ENCODE measurements at places on chromosomes 13 and 19. TPM values are rescaled to one million over a fixed set of nuclear protein-coding genes. Genes with fewer than 3 reads are reported as not detected.

DNA sequence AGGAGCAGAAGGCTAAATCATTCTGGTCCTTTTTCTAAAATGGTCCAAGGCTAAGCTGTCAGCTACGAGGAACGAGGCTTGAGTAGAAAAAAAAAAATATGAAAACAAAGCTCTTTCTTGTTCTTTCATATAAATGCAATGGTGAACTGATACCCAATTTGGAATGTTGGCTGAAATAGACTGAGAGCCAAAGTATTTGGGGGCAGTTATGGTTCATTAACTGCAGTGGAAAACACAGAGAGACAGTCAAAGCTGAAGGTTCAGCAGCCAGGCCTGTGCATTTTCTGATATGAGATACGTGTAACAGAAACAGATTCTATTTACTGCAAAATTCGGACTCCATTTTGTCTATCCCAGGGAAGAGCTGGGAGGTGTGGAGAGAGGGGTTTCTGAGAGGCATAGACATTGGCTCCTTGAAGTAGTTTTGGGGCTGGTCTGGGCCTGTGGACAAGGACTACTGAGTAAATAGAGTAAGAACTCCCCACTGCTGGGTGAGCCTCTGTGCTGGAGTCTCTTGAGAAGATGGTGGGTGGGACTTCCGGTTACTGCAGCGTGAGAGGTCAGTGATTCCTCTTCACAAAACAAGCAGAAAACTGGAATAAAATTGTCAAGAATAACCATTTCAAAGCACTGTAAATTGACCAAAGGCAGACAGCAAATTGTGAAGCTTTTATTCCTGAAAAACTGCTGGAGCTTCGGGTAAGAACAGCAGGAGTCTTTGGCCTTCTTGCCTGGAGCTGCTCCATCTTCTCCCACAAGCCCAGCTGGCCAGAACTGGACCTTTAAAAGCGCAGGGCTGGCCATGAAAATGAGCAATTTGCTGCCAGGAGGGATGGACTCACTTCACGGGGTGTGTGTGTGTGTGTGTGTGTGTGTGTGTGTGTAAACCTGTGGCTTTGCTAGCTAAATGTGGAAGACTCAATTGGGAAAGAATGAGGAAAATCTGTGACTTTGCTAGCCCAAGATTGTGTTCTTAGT, 43.1 kb upstream of the CNMD start:
- DNase-seq = peak; percentile 47

DNA sequence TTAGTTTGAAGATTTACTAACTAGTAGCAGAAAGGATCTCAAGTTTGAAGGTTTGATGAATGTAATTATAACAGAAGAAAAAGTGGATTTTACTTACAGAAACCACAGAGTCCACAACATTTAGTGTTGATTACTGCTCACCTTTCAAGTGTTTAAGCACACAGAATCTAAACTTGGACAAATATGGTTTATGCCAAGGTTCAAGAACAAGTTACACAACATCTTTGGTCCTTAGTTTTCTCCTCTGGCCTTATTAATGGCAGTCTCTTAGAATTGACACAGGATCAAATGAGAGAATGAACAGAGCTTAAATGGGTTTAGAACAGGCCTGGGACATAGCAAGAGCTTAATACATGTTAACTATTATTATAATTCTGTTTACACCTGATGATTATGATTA, 133.0 kb downstream of the RBM26 start:
- DNase-seq = no peak

DNA sequence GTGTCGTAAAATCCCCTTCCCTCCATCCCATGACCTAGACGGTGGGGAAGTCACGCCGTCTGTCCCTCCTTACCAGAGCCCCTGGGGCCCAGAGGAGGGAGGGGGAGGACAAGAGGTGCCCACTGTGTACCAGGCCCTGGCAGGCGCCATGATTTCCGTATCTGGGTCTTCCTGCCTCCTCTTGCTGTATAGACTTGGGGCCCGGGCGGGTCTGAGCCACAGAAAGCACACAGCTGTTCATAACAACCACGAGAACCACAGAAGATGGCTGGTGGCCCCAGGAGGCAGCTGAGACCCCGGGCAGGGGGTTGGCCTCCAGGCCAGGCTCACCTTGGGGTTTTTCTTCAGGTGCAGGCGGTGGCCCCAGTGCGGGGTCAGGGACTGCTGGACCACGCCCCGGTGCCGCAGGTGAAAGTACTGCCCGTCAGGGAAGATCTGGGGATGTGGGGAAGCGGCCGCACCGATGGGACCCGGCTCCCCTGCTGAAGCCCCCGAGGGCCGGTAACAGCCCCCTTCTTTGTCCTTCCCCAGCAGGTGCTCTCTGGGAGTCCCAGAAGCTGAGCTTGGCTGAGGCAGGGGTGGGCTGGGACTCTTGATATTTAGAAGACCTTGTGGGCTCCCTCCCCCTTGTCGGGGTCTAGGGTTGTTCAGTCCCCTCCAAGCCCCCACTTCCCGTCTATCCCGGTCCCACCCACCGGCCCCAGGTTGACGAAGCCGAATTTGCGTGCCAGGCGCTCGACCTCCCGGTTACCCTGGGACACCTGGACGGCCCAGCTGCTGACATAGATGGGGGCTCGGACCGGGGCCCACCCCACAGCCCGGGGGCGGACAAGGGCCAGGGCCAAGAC, 463 bp downstream of the PCSK4 start:
- DNase-seq = peak; percentile 50

DNA sequence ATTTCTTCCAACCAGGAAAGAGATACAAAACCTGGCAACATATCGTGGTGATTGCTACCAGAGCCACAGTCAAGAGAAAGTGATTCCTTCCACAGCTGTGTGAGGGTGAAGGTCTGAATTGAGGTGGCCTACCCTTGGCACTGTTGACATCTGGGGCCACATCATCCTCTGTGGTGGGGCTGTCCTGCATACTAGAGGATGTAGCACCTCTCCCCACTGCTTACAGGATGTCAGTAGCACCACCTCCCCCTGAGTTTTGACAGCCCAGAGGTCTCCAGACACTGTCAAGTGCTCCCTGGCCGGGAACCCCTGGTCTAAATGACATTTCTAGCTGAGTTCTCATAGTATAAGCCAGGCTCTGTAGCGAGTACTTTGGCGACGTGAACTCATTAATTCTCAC, 15.5 kb downstream of the PTGER1 start:
- DNase-seq = no peak

DNA sequence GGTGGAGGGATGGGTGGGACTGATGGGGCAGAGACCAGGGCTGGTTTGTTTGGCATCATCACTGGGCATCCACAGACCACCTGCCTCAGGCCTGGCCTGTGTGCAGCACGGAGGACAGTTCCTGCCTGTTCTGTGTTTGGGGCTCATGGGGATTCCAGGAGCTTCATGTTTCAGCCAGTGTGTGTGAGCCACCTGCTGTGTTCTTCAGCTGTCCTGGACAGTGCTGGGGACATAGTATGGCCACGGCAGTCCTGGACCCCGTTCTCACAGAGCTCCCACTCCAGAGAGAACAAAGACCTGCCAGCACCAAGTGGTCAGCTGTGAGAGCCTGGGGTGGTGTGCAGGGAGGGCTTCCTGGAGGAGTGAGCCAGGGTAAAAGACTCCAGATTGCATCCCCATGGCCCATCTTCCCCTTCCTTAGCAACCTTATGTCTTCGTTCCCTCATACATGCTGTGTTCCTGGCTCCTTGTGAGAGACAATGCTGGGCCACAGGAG, 2.0 kb upstream of the CCDC97 start:
- DNase-seq = peak; percentile 79

GRCh38 chr13:107866941-107867623, 348.3 kb downstream of the LIG4 start:
- no peak for DNase-seq

DNA sequence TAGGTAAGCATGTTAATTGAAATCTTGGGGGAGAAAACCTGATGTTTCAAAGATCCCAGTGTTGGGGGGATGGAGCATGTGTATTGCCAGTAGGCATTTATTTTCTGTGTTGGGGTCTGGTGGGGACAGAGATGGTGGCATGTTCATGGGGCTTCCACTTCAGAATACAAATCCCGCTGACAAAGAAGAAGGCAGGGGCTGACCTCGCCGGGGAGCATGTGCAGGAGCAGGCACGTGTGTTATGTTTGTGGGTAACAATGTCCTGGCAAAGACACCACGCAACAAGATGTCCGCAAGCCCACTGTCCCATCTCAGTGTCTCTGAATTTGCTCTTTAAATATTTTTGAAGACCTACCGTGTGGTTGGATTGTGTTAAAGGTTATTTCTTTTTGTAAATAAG, 164.5 kb downstream of the TEX29 start:
- DNase-seq = no peak

DNA sequence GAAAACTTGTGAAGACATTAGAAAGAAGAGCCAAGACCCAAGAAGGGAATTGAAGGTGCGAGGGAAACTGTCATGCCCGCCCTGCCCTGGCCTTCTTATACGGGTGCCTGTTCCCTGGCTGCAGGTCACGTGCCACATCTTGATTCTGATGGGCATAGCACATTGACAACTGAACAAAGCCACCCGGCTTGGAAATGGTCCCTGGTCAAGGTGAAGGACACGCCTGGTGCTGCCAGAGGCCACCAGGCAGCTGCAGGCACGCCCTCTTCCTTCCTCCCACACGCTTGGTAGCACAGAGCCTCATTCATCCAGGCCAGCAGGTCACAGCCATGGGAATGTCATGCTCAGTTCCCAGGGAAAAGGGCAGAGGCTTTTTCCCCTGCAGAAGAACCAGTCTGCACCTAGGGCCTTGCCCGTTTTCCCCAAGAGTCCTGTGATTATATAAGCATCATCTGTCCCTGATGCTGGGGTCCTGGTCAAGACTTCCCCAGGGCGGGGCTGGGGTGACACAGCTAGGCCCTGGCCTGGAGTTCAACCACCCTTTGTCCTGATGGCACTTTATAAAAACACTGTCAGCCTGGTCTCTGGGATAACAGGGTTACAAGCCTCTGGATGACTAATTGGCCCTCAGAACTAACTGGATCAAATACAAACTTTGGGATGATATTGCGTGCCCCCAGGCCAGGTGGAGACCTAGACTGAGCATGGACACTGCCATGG, 56.0 kb downstream of the CDADC1 start:
- DNase-seq = peak; percentile 39

DNA sequence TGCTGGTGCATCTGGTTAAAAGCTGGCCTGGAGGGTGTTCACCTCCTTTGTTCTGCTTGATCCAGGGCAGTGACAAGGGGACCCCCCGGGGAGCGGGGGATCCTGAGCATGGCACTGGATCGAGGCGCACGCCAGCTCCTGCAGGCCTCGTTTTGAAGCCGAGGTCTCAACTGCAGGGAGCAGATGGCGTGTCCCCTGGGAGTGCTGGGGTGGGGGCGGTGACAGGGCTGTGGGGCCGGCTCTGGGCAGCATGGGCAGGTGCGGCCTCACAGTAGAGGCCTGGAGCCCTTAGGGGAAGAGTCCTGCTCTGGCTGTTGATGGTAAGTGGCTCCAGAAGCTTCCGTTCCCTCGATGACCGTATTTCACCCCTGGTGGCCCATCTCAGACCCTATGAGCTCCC, 51.8 kb downstream of the CRTC1 start:
- peak; percentile 81 for DNase-seq

GRCh38 chr13:76522083-76522755, 364.0 kb downstream of the KCTD12 start:
- DNase-seq = peak; percentile 62

DNA sequence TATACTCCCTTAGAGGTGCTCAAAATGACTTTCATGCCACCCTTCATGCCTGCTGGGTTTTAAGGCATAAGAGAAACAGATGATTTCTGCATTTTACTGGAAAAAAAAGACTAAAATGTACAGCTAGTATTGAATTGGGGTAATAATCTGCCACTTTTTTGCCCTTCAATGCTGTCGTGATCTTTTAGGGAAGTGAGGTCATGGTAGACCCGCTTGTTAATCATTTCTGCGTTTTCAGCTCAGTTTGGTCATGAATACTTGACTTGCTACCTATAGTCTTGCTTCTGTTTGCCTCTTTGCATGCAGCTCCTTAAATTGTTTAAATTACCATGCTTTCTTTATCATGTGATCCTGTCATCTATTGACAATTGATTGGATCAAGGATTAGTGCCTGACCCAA, 90.4 kb downstream of the PCCA start:
- DNase-seq = no peak

DNA sequence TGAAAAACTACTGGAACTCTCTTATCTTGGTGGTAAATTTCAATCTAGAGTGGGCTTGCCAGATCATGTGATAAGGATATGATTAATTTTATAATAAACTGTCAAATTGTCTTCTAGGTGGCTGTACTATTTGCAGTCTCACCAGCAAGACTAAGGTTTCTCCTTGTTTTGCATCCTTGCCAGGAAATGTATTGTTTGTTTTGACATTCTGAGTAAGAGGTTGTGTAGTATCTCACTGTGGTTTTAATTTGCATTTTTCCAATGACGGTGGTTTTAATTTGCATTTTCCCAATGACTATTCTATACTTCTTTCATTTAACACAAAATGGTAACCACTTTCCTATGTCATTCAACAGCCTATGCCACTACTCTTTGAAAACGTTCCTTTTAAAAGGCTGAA, 2.0 kb downstream of the CAB39L start:
- no peak for DNase-seq

DNA sequence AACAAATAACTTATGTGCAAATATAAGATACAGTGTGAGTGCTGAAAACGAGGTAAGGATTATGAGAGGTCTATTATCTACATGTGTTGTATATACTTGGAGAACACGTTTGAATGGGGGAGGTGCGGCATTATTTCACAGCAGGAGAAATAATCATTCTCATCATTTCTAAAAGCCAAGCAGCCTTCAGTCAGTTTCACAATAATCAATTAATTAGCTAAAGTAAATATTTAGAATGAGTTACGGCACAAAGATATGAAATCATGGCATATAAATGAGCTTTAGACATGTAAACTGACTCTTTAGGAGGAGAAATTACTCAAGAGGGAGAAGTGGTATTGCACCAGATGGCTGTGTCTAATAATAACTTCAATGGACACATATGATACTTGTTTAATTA, 366.6 kb downstream of the DNAJC15 start:
- no peak for DNase-seq

- no peak for DNase-seq
Observed at GRCh38 chr19:40149501-40149900, 41.7 kb upstream of the MAP3K10 start.

DNA sequence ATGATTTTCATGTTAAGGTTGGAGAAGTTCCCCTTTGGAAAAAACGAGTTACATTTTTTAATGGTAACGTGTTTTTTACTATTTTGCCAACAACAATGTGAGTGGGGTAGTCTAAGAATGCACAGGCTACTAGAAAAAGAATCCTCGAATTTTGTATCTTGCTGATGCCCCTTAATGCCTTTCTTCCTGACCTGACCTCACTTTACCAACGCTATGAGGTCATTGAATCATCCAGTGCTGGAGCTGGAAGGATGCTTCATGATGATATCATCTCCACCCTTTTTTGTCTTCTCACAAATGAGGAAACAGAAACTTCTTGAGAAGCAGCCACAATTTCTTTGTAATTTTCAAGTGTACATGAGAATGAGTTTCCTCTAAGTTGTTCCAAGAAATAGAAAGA, 8.2 kb upstream of the UBL3 start:
- no peak for DNase-seq

- peak; percentile 68 for DNase-seq
Observed at GRCh38 chr19:8357007-8357521, 6.9 kb upstream of the ANGPTL4 start.

- DNase-seq = no peak
Observed at GRCh38 chr19:33418871-33419787, 45.6 kb downstream of the CEBPG start.

Gene ZNF442
- 5.4 TPM for total RNA-seq

Gene LAIR1
- total RNA-seq = not detected

Gene NDFIP2
- 55.7 TPM for total RNA-seq

Gene GRIN3B
- not detected for total RNA-seq

Gene CPAMD8
- total RNA-seq = 0.34 TPM

Gene SSC5D
- 3.1 TPM for total RNA-seq

Data from SJCRH30 (cell line).